ENCODE measurements at places on chromosomes 5 and 9.

GRCh38 chr9:2216591-2216990 is 201.4 kb downstream of the SMARCA2 start:
- DNase-seq: peak; percentile 54

GRCh38 chr9:112248722-112249121 is 73.6 kb upstream of the SUSD1 start:
- DNase-seq: no peak

DNA sequence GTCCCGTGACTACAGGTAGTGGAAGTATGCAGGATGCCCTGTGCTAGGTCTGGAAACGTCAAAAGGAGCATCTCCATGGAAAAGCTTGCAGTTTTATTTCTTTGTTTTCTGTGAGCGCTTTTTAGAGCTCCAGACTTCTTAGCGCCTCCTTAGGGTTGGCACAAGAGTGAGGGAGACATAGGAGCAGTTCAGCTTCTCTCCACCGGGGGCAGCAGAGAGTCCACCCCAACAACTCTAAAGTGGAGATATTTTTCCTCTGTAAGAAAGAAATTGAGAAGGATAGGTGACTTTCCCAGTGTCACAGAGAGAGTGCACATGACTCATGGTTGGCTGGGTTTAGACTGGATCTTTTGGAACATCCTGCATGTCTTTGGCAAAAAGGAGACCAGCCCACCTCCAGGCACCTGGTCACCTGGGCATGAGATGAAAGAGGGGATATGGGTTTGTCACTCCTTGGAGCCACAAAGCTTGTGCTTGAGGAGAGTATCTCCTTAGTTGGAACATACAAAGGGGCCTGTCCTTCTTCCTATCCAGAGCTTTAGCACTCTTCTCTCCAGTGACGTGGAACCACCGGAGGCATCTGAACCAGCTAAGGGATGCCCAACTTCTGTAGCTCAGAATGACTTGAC is 637.7 kb downstream of the SEMA5A start:
- DNase-seq: peak; percentile 7

DNA sequence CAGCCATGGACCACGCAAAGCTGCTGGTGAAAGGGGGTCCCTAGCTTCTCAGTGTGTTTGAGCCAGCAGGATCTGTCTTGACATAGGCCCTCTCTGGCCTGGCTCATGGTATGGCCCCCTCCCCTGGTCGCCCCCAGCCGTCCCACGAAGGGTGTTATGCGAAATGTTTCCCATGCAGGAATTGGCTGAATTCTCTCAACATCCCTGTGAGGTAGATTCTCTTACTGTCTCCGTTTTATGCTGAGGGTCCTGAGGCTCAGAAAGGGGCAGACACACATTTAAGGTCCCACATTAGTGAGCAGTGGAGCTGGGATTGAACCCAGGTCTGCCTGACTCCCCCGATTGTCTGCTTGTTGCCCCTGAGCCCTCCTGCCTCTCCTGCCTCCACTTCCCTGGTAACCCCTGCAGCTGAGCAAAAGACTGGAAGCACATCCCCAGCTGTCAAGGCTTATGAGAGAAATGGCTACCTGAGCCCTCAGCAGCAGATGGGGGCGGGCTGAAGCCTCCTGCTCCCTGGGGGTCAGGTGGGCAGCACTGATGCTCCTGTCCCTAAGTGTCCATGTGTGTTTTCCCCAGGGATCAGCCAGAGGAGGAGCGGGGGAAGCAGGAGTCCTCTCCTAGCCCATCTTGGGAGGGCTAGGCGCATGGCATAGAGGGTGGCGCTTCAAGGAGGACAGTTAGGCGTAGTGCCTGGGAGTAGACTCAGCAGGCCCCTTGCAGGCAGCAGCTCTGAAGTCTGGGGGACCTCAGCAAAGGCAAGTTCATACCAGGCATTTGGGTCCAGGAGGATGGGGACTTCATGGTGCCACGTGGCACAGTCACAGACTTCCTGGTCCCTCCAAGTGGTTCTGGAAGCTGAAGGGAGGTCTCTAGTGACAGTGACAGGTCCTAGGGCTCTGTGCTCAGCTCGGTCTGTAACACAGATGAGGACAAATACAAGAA is 49.0 kb upstream of the GARNL3 start:
- no peak for DNase-seq

DNA sequence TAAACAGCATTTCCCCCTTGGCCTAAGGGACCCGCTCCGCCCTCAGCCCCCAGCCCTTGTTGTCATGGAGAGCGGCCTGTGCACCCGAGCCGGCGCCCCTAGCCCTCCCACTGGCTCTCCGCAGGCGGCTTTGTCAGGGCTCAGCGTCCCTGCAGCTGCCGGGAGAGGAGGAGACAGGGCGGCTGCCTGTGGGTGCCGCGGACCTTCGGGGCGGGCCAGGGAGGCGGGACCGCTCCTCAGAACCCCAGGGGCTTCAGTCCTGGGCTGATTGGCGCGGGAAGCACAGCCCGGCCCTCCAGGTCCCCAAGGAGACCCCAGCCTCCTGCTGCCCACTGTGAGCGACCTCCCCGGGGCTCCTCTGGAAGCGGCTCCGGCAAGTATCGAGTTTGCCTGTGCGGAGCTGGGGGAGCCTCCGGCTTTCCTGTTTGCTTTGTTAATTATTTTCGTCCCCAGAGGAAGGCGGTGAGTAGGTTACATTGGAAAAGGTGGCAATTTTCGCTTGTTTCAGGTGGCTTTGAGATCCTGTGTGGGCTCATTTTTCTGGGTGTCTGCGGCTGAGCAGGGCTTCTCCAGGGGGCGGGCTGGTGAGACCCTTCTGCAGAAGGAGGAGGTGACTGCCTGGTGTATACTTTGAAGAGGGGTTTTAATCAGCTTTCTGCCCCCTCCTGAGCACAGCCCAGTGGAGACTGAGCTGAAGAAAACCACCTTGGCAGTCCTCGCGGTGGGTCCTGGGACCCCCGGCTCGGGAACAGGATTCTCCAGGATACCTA is at the start of gene FGD3:
TSS of gene FGD3 (plus strand) at position 256 of the 770 bp plus-strand sequence. CDS start 28,734 bp downstream, outside the sequence.
- no peak for DNase-seq

- no peak for DNase-seq
Observed at GRCh38 chr5:64295101-64295500, 129.5 kb downstream of the RNF180 start.

GRCh38 chr9:133958756-133959155 is 33.4 kb downstream of the VAV2 start:
- no peak for DNase-seq

- DNase-seq: no peak
Observed at GRCh38 chr9:101209670-101210069, 175.1 kb downstream of the BAAT start.

Data from NCI-H226 (cell line).